ENCODE measurements at places on chromosomes 4 and X.

DNA sequence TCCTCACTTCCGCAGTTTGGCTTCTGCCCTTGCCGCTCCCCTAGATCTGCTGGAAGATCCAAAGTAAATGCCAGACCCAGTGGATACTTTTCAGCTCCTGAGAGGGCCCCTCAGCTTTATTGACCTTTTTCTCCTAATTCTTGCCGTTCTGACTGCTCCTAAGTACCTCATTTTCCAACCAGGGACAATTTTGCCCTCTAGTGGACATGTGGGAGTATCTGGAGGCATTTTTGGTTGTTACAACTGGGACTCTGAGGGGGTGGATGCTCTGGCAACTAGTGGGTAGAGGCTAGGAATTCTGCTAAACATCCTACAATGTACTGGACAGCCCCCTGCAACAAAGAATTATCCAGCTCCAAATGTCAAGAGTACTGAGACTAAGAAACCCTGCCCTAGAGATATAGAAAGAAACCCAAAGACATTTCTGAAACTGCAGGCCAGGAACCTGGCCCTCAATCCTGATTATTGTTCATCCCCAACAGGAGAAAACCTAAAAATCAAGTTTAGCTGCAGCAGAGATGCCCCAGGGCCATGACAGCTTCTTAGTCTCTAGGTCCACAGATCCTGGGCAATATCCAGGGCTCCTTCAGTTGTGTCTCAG is 3.4 kb downstream of the TEX13B start:
- DNase-seq, result peak; percentile 0

DNA sequence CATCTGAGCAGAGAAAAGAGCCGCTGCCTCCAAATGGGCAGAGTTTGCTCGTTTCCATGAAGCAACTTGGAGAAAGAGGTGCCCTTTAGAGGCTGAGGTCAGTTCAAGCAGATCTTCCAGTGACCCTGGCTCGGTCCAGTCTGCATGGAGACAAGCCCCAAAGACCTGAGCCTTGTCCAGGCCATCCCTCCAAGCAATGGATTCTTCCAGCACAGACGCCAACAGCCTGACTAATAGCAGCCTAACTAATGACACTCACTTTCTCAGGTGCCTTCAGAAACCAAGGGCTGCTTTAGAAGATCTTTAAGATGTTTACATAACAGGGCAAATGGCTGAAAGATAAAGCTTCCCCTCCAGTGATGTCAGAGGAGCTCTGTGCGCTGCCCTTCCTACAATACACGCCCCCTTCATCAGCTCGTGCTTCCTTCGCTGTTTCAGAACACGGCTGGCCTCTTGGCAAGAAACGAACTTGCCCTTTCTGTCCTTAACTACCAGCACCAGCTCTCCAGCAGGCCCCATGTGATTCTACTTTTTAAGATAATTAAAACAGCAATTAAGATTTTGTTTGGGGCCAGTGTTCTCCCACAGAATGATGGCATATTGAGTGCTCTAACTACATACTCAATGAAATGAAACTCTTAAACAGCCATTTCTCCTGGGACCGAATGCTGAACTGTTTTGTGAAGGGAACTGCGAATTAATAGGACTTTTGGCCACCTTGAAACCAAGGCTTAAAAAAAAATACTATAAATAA is 119.0 kb downstream of the GPR143 start:
- no peak for DNase-seq

DNA sequence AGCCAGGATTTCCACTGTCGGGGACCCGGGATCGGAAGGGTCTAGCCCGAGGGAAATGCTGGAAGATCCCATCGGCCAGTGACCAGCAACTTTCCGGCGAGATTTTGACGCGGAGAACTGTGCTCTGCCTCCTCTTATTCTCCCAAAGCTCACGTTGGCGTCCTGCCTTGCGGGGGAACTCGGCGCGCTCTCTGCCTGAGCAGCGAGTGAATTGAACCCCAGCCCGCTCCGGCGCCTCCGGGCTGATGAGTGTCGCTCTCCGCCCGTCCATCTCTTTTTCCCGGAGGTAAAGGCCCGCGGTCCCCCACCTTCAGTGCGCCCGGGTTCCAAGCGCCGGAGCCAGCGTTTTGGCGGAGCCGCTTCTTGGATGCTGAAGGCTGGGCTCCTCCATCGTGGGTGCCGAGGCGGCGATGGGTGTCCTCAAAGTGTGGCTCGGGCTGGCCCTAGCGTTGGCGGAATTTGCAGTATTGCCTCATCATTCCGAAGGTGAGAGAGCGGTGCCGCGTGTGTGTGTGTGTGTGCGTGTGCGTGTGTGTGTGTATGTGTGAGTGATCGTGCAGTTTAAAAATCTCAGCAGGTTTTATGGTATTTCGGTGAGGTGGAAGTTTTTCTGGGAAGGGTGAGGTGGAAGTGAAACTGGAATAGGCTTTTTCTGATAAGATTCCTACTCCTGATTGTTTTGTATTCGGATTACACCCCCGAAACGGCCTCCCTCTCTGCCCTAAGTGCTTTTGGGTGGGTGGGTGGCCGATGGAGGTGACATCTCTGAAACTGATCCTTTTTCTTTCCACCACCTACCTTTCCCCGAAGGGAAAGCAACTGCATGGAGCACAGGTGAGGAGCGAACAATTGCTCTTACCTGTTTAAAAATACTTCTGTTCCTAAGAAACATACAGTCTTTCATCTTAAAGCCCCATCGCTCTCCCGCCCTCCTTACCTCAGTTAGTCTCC is 752 bp downstream of the FRAS1 start:
- DNase-seq, result no peak

DNA sequence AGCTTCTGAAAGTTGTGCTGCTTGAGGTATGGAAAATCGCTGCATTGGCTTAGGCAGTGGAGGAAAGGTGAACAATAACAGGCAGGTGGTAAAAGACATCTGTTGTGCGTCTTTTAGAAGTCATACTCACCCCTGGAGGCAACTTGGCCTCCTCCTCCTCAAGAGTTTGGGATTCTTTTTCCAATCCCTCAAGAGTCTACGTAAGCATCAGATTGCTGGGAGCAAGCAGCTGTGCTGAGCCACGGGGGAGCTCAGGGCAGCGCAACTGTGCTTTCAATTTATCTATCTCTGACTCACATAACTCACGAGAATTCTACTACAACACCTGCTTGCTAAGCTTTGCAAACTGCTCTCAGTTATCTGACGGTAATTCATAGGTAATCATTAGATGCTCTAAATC is 6.4 kb upstream of the RBMX2 start:
- no peak for DNase-seq

DNA sequence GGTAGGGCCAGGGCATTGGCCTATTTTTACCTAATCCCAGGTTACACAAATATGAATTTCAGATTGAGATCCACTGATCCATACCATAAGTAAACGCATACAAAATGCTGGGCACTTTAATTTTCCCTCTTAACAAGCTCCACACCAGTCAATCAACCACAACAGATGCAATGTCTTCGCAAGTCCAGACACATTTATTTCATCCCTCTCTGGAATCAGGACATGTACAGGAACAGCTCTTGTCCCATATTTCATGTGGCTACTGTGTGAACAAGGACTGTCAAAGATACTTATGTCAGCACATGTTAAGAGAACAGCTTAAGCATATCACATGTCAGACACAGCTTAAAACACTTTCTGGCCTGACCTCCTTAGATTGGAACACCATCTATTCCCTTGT is 145.9 kb downstream of the PPP3CA start:
- DNase-seq, result no peak

DNA sequence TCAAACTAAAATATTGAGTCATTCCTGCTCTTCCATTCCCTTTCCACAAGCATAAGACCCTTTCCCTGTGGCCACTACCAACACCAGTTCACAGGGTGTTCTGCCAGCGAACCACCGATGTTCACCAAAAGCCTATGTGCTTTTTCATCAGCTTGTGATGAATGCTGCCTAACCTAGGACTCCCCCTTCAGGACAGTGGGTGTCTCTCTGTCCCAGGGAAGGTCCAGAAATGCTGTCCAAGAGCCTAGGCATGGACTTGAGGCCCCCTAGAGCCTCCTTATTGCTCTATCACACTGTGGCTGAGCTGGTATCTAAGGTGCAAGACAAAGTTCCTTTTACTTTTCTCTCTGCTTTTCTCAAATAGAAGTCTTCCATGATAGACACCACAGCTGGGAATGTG is 1015.6 kb downstream of the PCDH19 start:
- DNase-seq, result no peak

DNA sequence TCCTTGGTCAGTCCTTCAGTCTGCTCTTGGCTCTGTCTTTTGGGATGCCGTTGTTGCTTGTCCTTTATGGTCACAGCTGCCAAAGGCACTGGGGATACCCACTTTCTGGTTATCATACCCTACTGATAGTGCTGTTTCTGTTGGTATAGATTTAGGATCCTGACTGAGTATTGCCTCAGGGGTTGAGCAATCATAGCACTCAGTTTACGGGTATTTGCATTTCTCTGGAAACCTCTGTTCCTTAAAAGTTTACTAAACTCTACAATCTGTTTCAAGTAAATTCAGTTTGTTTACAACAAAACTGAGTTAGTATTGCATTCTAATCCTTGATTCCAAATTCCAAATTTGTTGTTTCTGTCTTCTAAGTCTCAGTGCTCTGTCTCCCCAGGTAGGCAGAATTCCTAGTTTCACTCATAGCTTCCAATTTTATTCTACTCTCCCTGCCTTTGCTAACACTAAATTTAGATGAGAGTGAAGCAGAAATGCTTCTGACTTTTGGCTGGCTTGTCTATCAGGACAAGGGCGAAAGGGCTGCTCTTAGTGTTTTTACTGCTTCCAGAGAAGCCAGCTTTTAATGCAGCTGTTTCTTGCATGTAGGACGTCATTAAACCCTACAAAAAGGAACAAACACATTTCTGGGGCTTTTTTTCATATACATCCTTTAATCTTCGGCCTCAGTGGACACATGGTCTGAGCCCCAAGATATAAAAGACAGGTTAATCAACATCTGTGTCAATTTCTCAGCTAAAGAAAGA is 17.2 kb upstream of the TET2 start:
- no peak for DNase-seq

Data from SW 1271 (cell line).